ENCODE measurements at places on chromosomes 3 and 15.
A peak's percentile ranks its signal among the peaks of the same experiment; 100 is the strongest.

GRCh38 chr3:154616298-154616697 is 186.3 kb upstream of the GPR149 start:
- DNase-seq = no peak

GRCh38 chr15:82649226-82649999 is 2.2 kb upstream of the CPEB1 start:
- no peak for DNase-seq

- no peak for DNase-seq
Measured at GRCh38 chr15:98506711-98507110, 141.6 kb upstream of the IGF1R start.

DNA sequence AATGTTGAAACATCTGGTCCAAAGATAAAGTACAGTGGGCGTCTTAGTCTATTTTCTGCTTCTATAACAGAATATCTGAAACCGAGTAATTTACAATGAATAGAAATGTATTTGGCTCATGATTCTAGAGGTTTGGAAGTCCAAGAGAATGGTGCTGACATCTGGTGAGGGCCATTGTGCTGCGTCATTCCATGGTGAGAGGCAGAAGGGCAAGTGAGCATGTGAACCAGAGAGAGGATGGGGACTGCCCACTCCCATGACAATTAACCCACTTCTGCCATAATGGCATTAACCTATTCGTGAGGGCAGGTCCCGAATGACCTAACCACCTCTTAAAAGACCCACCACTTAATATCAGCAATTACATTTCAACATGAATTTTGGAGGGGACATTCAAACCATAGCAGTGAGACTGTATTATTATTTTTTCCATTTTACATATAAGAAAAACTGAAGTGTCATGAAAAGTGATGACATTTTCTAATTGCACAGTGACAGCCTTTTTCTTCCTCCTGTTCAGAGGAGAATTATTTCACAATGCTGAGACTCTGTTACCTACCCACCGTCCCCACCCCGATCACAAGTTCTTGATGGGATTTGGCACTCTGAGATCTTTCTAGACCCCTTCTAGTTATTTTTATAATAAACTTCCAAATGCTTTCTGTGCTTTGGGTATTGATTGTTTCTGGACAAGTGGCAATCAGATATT is 238.8 kb downstream of the RPLP1 start:
- peak; percentile 39 for DNase-seq

DNA sequence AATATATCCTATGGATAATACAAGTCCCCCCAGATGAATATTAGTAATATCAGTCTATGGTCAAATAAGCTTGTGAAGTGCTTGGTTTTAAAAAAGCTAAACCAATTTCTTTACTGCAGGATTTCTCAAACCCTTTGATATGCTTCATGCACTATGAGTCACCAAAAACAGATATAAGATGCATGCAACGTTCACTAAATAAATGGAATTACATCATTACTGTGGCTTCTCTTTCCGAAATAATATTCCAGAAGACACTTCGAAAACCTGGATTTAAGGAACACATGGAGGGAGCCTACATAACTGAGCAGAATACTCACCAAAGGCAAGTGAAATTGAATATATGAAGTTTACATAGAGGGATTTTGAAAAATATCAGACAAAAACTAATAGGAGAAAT is 126.3 kb upstream of the ABI3BP start:
- DNase-seq = no peak

DNA sequence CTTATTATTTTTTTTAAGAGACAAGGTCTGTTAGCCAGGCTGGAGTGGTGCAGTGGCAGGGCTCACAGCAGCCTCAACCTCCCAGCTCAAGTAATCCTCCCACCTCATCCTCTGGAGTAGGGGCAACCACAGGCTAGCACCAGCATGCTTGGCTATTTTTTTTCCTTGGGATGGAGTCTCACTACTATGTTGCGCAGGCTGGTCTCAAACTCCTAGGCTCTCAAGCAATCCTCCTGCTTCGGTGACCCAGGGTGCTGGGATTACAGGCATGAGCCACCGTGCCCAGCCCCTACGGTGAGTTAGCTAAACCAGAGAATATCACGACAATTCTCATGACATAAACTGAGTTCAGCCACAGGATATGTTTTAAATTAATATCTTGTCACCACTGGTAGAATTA is 2.0 kb downstream of the DCUN1D1 start:
- no peak for DNase-seq

GRCh38 chr3:141421639-141422319 is 53.5 kb downstream of the ZBTB38 start:
- DNase-seq = no peak

DNA sequence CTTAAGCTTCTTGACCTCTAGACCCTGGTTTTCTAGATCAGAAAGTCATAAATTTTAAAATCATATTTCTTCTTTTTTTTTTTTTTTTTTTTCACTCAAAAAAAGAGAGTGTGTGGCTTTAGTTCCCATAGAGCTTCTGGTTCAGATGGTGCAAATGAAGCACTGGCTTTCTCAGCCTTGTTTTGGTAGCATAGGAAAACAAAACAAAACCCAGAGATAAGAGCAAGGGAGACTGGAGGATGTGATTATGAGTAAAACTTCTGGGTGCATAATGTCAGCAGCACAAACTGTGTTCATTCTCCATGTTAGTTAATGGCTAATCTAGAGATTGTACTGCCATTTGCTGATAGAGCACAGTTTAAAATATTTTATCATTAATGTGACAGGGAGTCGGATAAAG is 55.4 kb downstream of the RARB start:
- DNase-seq = no peak

- DNase-seq = no peak
Measured at GRCh38 chr3:197465197-197465995, 90.4 kb downstream of the BDH1 start.

DNA sequence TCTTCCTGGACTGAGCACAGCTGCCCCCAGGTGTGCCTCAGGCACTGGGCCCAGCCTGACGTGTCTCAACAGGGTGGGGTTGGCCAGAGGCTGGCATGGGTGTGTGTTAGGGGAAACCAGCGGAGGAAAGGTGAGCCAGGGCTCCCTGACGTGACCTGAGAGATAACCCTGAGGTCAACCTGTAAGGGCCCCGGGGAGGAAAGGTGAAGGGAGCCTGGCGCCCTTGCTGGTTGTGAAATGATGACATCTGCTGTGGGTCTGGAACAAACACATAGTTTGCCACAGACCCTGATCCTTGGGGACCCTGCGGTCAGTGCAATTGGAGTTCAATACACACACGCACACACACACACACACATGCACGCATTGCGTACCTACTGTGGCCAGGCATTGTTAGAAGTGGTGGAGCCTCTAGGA is 100.2 kb upstream of the TLE3 start:
- DNase-seq = no peak

DNA sequence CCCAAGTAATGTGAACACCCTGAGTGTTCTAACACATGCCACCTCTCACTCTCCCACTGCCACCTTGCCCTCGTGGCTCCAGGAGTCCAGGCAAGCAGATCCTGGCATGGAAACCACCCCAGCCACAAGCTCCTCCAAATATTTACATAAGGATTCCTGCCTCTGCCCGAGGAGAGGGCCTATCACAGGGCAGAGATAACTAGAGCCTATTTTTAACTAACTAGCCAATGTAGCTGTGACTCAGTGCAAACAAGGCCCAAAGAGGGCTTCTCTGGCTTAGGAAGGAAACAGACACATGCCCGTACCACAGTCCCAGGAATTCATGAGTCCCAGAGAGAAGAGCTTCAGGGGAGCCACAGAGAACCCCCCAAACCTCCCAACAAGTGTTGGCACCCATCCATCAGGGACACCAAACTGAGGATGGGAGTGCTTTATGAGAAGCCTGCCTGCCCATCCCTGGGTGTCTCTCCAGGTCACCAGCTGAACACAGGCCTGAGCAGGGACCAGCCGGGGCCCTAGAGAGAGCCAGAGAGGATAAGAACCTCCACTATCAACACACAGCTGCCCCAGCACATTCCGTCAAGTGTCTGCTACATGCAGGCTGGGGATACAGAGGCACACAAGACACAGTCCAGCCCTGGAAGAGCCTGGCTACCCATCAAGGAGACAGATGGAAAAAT is 9.2 kb downstream of the FYCO1 start:
- DNase-seq = no peak

GRCh38 chr15:31932576-31932975 is 97.7 kb upstream of the CHRNA7 start:
- DNase-seq = no peak
